ENCODE measurements at places on chromosomes 3 and 15.

DNA sequence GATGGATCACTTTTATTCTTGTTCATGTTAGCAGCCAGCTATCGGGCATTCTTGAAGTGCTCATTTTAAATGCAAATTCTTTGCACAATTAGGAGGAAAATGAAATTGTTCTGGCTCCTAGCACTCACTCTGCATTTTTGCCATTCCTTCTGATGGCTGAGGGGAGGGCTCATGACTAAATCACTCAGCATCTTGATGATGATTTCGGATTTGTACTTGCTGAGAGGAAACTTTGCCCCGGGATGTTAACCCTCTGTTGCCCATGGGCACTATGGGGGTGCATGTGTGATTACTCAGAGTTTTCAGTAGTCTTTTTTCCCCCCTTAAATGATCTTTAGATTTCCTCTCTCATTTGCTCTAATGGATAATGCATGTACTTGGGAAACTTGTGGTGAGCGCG is 299.6 kb upstream of the C2CD4B start:
- DNase-seq = no peak

DNA sequence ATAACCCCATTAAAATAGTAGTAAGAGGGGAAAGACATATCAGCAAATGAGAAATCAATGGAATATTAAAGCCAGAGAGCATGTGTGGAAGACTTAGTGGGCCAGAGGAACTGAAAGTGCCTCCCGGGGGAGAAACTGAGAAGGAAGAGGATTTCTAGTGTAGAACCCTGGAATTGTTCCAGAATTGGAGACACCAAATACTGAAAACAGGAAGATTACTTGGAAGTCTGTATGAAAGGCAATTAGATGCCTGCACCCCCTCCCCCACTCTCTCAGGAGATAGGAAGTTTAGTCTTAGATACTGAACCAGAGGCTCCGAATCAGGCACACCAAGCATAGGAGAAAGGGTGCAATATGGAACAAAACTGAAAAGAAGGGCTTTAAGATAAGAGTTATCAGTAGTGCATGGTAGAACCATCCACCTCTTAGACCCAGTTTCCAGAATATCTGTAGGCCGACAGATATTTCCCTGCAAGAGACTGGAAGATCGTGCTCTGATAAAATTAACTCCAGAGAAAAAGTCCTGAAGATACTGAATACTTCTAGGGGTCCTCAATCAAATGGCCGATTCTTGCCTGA is 32.4 kb downstream of the KLHL18 start:
- DNase-seq = no peak

- no peak for DNase-seq
These were observed 11.9 kb downstream of the CERS3 start for GRCh38 chr15:100516643-100517512.

GRCh38 chr3:95120921-95121320 is 1058.1 kb downstream of the NSUN3 start:
- DNase-seq = no peak

DNA sequence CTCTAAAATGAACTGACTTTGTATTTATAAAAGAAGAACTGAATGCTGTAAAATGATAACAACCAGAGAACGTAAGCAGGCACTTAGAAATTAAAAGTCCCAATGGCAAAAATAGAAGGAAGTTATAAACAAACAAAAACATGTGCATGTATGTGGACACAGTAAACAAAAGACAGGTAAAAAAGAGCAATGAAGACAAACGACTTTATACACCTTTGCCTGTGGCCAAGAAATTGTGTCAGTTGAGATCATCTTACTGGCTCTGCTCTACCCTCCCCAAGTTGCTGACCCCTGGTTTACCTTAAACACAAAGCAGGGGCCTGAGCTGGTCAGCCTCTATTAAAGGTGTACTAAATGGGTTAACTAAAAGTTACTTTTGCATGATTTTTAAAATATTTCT is 41.7 kb upstream of the GP5 start:
- no peak for DNase-seq

GRCh38 chr15:42670451-42670850 is 66.5 kb downstream of the CDAN1 start:
- no peak for DNase-seq
